GM12891 (cell line): ENCODE measurements at places on chromosomes 2 and 18.

DNA sequence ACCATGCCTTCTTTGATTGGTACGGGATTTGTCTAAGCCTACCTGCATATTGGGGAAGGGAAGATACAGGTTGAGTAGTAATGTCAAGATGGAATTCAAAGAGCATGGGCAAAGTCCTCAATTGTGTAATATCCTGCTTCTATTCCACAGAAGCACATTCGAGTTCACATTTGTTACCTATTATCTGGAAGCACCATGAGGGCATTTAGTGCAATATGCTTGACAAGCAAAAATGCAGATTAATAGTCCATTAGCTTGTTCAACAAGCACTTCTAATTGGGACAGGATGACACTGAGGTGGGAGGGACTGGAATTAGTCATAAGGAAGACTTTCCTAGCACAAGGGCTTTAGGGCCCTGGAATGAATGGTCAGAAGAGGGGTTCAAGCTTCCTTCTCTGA lies 40.5 kb downstream of the MYO5B start:
- no peak for DNase-seq

DNA sequence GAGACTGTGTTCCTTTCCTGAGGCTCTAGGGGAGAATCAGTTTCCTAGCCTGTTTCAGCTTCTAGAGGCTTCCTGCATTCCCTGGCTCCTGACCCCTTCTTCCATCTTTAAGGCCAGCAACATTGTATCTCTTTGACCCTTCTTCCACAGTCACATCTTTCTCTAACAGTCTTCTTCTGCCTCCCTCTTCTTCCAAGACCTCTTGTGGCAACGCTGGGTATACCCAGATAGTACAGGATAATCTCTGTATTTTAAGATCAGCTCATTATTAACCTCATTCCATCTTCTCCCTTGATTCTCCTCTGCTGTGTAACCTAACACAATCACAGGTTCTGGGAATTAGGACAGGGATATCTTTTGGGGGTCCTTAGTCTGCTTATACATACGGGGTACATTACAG lies 8.9 kb upstream of the MYL12A start:
- no peak for DNase-seq

- DNase-seq: no peak
Measured at GRCh38 chr18:79581406-79581805, 98.2 kb upstream of the CTDP1 start.

- no peak for DNase-seq
Measured at GRCh38 chr2:48221846-48222516, 308.0 kb upstream of the STON1 start.

DNA sequence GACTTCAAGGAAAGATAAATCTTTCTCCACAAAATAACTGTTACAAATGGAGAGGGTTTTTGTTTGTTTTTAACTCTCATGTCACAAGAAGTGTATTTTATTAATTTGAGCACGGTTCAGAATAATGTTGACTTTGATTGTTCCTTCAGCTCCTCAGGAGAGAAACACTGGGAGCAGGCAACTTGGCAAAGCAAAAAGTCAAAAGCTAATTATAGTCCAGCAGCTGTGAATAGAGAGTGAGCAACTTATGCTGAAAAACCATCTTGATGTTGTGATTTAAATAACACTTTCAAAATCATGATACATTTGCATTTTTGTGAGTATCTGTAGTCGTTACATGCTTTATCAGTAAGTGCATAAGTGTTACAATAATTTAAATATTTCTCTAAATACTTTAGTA lies 37.5 kb upstream of the TTN start:
- no peak for DNase-seq

DNA sequence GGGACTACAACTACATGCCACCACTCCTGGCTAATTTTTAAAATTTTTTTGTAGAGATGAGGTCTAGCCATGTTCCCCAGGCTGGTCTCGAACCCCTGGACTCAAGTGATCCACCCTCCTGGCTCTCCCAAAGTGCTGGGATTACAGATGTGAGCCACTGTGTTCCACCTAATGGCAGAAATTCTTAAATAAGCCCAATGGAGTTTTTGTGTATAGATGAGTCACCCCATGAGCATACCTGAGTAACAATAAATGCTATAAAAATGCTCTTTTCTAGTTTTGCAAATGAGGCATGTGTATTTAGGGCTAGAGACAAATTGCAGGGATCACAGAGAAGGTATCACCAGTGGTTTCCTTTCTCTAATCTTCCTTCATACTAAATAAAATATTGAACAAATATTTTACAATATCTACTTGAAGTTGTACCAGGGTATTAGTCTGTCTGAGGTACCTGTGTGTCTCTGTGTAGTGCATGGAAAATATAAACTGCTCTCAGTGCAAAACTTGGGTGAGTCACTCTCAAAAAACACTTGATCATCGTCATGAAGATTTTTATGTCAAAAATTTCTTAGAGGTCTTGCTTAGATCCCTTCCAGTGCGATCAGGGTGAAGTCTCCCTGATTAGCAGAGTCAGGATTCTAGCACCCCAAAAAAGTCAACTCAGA lies 337.1 kb upstream of the MMADHC start:
- DNase-seq: no peak
